ENCODE measurements at places on chromosomes 2 and 18. TPM values are rescaled to one million over a fixed set of nuclear protein-coding genes. Genes with fewer than 3 reads are reported as not detected.

DNA sequence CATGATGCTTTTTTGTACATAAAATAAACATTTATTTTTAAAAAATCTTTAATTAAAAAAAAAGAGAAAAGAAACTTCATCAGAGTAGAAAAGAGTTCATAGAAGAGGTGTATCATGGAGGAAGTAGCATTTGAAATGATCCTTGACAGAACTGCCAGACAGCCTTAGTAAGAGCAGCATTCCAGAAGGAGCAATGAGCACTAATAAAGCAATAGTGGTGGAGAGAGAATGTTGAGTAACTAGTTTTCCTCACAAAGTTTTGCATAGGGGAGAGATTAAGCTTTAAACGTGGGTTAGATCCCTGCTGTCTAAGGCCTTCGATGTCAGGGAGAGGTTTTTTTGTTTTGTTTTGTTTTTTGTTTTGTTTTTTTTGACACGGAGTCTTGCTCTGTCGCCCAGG lies 29.8 kb upstream of the METTL21A start:
- DNase-seq, result no peak

DNA sequence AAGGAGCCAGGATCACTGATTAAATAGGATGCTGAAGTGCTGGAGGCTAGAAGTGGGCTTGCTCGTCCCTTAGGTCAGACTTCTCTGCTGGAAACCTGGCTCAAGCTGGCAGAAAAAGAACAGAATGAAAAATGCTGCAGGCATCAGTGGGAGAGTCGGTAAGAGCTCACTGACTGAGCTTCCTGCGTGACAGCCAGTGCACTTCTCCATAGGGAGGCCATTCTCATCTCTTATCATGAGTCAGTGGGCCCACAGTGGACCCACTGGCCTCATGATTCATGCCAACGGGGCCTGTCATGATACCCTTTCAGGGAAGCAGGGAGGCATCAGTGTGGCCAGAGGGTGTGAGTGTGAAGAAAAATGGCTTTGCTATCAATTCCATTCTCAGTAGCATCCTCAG lies 498.2 kb downstream of the PTPRM start:
- DNase-seq, result no peak

GRCh38 chr18:28062443-28062842 lies 114.5 kb downstream of the CDH2 start:
- DNase-seq, result no peak

The CD8B gene
- total RNA-seq, result 9.4 TPM

The SERPINB10 gene
- total RNA-seq, result 0.30 TPM

Measured in upper lobe of left lung (tissue), 6 donors.